ENCODE measurements at places on chromosomes 1 and 21. TPM values are rescaled to one million over a fixed set of nuclear protein-coding genes. Genes with fewer than 3 reads are reported as not detected.

The ZNF683 gene
- not detected for polyA plus RNA-seq

- DNase-seq: no peak
These were observed 185.5 kb upstream of the NFIA start for GRCh38 chr1:60896701-60897363.

DNA sequence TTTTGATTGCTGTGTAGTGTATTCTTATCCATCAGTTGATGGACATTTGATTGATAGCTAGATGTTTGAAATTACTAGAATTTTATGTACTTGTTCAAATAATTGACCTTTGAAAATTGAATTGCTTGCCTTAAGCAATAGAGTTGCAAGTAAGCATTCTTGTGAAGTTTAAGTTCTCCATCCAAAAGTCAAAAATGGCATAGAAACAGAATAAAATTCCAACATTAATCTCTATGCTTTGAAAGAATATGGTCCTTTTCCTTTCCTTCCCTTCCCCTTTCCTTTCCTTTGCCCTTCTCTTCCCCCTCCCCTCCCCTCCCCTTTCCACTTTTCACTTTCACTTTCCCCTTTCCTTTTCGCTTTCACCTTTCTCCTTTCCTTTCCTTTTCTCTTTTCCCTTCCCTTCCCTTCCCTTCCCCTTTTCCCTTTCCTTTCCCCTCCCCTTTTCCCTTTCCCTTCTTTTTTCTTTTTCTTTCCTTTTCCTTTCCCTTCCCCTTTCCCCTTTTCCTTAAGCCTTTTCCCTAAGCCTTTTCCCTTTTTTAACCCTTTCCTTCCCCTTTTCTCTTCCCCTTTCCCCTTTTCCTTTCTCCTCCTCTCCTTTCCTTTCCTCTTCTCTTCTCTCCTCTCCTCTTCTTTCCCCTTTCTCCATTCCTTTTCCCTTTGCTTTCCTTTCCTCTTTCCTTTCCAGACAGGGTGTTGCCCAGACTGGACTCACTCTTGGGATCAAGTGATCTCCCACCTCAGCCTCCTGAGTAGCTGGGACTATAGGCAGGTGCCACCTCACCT is 67.4 kb downstream of the SASS6 start:
- no peak for DNase-seq

- DNase-seq: peak; percentile 84
These were observed 18.5 kb downstream of the ALDH4A1 start for GRCh38 chr1:18883636-18884418.

The SLC16A4 gene
- 2.4 TPM for polyA plus RNA-seq

GRCh38 chr1:201006450-201006849 is 17.1 kb downstream of the KIF21B start:
- peak; percentile 50 for DNase-seq

GRCh38 chr1:3013371-3014049 is 7.8 kb upstream of the ACTRT2 start:
- no peak for DNase-seq

The S100A14 gene
- 0.39 TPM for polyA plus RNA-seq

DNA sequence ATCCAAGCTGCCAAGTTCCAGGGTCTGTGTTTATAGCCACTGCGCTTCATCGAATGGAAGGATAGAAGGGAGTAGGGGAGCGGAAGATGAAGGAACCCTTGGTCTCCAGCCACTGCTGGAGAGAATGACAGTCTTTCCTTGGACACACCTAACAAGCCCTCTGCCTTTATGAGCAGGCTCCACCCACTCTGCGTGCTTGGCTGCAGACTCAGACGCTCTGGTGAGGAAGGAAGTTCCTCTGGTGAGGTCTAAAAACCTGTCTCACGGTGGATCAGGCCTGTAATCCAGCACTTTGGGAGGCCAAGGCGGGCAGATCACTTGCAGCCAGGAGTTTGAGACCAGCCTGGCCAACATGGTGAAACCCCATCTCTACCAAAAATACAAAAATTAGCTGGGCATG is 55.4 kb downstream of the MATN1 start:
- no peak for DNase-seq

The KRTAP12-2 gene
- polyA plus RNA-seq: not detected

GRCh38 chr1:156505679-156506298 is 5.2 kb upstream of the MEF2D start:
- no peak for DNase-seq

The CCDC27 gene
- polyA plus RNA-seq: 0.12 TPM

DNA sequence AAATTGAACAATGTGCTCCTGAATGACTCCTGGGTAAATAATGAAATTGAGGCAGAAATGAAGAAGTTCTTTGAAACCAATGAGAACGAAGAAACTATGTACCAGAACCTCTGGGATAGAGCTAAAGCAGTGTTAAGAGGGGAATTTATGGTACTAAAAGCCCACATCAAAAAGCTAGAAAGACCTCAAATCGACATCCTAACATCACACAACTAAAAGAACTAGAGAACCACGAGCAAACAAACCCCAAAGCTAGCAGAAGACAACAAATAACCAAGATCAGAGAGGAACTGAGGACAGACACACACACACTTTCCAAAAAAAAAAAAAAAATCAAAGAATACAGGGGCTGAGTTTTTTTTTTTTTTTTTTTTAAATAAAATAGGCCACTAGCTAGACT is 564.2 kb downstream of the SMYD3 start:
- no peak for DNase-seq

Measured in brain (organoid and tissue), 16 donors.